ENCODE measurements at places on chromosomes 5 and 9.

DNA sequence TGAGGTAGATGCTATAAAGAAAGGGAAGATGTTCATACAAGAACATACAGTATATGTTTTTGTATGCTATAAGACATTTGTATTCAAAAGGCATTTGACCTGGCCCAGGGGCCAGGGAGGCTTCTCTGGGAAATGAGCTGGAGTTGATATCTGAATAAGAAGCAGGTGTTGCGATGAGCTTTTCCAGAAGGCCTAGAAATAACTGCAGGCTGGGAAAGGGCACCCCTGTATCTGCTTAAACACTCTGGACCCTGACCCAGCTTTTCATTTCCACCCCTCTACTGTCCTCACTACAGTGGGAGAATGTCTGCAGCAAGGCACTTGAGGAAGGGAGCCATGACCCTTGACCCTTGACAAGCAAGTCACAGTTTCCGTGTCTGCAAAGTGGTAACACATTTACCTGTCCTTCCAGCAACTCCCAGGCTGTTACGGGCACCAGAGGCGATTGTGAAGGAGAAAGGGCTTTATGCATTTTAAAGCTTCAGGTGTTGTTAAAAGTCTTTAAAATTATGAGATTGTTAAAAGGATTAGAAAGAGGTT lies 88.2 kb upstream of the PANK3 start:
- no peak for DNase-seq

DNA sequence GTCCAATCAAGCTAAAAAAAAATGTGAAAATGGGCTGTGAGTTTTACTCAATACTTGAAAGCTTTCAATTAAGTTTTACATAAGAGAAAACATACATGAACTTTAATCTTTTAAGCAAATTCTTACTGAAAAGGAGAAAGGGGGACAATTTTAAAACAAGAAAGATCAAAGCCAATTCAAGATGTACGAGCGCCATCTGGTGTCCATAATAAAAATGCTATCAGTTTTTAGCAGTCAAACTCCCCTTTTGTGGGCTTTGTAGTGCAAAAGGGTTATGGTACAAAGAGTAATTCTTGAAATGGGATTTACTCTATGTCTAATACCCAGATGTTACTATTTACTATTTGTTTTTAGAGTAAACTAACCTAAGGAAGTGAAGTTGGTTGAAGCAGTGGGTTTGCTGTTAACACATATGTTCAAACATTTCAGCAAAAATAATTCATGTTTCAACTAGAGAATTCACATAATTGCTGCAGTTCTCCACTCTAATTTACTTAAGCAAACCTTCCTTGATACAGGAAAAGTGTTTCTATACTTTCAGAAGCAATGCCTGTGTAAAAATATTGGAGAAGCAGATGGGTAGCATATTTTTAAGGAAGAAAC lies 228.2 kb upstream of the TYRP1 start:
- no peak for DNase-seq

- DNase-seq, result no peak
These were observed 89.0 kb downstream of the NSG2 start for GRCh38 chr5:174134545-174134944.

GRCh38 chr5:149372932-149373331 lies 6.2 kb downstream of the IL17B start:
- DNase-seq, result no peak

DNA sequence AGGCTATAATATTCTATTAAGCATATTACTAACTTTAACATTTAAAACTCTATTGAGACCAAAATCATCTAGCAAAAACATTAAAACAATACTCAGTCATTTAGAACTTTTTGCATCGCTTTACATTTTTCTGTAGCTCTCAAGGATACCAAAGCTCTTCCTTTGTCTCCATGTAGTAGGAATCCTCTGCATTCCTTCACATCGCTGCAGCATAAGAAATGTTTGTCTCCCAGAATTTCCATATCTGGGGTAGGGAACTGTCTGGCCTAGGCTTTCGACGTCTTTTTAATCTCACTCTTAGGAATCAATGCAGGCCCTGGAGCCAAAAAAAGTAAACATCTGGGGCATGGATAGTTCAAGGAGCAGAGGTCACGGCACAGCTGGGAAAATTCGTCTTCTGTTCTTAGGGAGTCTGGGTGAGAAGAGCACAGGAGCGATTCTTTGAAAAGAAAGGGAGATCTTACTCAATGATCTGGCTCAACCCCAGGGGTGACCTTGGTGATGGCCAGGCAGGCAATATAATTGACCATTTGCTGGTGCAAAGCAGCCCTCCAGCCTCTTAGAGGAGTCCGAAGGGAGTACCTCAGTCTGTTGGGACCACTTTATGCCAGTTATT lies 23.2 kb upstream of the RAI14 start:
- DNase-seq, result no peak

DNA sequence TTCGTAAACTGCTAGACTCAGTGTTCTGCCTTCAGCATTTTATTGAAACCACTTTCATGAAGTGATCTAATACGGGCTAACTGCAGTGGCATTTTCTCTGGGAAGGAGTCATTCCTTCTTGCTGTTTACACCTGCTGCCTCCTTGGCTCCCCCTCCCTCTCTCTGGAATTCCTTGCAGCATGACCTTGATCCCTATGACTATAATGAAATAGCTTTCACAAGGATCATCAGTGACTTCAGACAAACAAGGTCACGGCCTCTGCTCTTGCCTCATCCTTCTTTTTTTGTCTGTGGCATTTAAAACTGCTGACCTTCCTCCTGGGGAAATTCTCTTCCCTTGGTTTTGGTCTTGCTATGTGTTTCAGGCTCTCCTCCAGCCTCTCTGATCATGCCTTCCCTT lies 90.2 kb downstream of the ZNF462 start:
- no peak for DNase-seq

GRCh38 chr5:15731699-15732098 lies 231.7 kb downstream of the FBXL7 start:
- no peak for DNase-seq

DNA sequence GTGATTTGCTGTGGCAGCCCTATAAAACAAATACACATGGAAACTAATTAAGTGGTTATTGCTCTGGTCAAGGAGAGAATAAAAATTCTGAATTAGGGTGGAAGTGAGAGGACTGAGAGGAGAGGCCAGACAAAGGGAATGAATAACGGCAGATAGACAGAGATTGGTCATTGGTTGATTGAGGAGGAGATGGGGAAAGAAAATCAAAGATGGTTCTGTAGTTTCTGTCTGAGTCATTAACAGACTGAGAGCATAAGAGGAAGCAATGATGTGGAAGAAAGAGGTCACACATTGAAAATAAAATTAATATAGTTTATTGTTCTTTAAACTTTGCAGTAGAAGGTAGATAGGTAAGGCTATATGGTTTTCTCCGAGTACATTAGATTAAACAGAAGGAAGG lies 469.8 kb downstream of the ACTL7B start:
- peak; percentile 53 for DNase-seq

DNA sequence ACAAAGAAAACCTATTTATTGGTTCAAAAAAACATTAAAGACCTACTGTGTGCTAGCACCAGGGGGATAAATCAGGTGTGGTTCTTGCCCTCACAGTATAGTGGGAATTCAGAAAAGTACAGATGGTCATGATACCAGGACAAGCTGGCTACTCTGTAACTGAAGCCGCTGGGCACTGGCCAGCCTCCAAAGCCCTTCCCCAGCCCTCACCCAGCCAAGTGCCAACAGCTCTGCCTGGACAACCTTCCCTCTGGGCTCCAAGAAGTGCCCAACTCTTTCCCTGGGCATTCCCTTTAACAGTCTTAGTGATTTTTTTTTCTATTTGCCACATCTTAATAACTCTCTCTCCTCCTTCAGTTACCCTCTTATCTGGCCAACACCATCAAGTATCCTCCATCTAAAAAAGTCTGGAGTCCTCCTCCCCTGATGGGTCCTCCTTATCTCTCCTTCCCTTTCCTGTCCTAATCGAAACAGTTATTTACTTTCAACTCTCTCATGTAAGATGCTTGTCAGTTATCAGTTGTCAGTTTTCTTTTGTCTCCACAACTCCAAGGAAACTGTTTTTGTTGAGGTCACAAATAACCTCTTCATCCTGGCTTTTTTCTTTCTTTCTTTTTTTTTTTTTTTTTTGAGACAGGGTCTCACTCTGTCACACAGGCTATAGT lies 13.3 kb upstream of the SEPTIN8 start:
- DNase-seq, result no peak

DNA sequence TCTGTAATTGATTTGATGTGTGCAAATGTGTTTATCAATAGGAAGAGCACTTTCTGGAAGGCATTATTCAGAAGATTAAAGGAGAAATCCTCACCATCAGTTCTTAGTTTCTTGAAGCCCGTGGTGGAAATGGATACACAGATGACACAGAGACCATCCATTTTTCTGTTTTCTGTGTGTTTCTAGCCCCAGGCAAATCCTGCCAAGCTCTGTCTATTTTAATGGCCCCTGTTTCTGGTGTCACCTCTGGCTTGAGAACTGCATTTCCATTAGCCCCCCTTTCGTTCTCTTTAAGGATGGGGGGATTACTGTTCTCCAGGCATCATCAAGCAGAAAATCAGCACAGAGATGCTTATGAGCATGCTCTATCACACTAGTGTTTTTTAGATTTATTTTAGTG lies 37.3 kb downstream of the DAPK1 start:
- DNase-seq, result no peak

DNA sequence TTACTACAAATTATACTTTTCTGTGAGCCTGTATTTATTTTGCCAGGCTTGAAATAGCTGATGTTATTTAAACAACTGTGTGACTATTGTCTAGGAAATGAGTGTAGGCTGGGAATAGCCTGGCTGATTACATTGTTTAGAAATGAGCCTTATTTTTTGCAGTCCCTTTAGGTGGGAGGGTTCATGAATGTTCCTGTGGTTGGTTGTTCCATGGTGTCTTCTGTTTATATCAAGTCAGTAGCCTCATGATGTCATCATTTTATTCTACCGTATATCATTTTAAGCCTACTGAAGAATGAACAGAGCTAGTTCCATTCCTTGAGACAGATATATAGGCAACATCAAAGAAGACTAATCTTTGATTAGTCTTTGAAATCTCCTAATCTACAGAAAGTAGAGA lies 53.1 kb downstream of the MAP1B start:
- no peak for DNase-seq

DNA sequence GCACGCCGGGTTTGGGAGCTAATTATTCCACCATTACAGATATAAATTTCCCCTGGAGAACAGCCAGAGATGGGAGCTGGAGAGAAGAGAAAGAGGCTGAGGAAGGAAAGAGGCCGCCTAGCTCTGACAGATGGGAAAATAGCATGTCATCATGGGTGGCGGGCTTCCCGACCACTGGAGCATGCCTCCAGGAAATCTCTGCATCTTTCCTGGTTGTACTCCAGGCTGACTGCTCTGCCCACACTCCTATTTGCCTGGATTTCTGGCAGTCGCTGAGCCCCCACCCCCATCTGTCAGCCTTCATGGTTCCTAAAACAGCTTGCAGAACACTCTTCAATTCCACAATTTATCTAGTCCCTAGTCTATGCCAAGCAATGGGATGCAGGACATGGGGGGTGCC lies 14.3 kb upstream of the GABRP start:
- no peak for DNase-seq

DNA sequence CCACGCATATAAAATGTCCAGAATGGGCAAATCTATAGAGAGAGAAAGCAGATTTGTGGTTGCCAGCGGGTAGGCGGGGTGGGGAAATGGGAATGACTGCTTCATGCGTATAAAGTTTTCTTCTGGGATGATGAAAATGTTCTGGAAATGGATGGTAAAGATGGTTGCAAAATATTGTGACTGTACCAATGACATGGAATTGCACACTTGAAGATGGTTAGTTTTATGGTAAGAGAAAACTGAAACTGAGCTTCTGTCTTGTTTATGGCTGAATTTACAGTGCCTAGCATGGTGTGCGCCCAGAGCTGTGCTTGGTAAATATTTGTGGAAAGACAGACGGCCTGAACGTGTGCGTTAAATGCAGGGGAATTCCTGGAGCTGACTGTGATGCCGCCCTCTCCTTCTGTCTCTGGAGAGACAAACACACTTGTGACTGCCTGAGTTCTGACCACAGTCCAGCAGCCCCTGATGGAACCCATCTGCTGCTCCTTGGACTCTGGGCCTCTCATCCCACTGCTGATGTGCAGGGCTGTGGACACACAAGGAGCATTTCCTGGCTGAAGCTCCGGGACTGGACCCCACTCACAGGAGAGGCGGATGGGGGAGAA lies 8.6 kb upstream of the PTGES start:
- no peak for DNase-seq

DNA sequence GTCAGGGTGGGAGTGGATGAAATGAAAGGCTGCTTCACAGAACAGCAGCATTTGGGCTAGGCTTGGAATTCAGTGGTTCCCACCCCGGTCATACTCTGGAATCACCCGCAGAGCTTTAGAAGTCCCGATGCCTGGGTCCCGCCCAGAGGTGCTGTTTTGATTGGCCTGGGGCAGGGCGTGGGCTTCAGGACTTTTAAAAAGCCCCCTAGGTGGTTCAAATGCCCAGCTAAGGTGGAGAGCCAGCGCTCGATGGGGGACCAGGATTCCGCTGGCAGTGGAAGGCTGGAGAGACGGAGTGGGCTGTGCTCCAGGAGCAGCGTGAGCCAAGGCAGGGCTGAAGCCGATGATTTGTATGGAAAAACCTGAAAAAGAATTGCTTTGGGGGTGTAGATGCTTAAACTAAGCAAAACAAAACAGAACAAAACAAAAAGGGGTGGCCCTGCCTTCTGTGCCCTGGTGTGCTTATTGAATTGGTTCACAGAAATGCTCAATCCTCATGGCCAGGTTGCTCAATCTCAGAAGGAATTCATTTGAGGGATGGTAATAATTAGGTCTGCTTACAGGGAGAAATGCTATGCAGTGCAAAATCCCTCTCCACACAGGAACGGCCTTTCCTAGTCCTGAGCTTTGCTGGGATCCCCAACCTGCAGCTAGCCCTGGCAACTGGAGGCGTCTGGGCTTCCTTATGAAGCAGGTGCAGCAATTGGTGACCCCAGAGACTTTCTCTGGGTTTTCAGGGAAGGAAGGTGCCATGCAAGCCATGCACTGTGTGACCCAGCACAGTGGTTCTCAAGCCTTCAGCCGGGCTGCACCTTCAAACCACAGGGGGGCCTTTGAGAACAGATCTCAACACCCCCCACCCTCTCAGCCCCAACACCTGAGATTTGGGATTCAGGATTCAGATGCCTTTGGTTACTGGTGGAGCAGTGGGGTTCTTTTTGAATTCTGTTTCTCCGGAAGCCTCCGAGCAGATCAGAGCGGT lies 174.0 kb upstream of the ZNF618 start:
- no peak for DNase-seq

GRCh38 chr9:99966716-99967115 lies 60.3 kb downstream of the STX17 start:
- no peak for DNase-seq

DNA sequence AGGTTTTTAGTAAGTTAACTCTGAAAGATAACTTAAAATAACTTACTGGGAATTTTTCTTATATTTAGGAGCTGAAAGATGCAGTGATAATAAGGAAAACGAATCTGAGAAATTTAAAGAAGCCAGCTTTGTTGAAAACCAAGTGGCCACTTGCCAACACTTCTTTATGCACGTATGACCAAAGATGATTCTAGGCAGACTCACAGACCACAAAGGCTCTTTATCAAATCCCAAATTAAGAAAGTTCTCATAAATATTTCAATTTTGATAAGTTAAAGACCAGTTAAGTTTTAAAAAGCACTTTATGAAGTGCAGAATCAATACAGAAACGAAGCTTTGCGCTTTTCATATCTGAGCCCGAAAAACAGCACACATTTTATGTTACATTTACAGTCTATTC lies 1.5 kb downstream of the AFF4 start:
- no peak for DNase-seq

- DNase-seq, result no peak
These were observed 20.4 kb downstream of the DDX4 start for GRCh38 chr5:55758231-55758630.

Data from MV-4-11 (cell line).